ENCODE measurements at places on chromosomes 7 and 10.

DNA sequence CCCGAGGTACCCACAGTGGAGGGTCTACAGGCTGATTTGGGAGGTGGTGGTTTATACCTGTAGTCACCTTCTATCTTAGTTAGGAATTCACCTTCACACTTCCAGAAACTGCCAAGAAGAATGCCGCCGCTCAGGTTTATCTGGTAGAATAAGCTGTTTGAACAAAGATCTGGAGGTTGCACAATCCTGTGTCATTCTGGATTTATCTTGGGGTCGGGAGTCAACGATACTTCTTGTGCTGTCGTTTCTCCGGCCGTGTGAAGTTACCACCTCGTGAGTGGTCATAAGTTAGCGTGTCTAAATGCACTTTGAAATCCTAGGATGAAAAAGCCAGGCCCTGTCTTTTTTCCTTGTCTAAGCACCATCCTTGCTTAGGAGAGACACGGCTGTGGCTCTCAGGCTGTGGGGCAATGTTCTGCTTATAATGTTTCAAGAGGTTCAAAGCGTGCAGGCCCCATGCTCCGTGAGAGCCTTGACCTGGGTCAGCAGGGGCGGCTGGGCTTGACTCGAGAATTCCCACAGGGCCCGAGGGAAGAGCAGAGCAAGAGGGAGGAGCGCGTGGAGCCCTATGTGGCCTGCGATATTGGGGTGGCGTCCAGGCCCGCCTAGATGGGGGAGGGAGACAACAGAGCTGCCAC, 35.5 kb downstream of the GRIFIN start:
- DNase-seq: no peak

DNA sequence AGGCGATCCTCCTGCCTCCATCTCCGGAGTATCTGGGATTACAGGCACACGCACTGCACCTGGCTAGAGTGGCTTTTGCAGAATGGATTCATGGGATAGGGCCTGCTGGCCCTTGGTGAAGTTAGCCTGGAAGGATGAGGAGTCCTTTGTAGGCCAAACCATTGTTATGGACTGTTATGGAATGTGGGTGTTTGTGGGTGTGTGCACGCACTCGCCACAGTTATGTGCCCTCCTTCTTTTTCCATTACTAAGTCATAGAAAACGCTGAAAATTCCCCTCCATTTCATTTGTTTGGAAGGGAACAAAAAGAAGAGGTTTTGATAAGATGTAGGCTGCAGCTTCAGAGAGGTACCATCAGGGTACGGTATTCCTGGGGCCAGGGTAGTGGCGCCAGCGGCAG, 15.0 kb downstream of the ZNF862 start:
- DNase-seq: no peak

- no peak for DNase-seq
Observed at GRCh38 chr10:47179291-47179647, 120.7 kb upstream of the GDF10 start.

DNA sequence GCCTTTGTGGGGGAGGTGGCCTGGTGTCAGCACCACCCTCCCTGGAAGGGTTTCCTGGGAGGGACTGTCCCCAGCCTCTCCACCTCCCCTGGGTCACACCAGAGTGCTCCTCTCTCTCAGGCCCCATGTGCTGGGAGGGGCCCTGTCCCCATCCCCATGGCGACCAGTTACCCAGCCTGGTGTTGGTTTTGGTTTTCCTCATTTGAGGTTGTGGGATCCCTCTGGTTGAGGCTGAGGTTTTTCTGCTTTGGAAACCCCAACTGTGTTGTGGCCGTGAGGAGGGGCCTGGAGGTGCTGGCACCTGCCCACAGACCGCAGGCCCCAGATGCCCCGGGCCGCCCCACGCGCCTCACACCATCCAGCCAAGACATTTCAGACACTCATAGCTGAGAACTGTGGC, 106.3 kb downstream of the GRK5 start:
- no peak for DNase-seq

DNA sequence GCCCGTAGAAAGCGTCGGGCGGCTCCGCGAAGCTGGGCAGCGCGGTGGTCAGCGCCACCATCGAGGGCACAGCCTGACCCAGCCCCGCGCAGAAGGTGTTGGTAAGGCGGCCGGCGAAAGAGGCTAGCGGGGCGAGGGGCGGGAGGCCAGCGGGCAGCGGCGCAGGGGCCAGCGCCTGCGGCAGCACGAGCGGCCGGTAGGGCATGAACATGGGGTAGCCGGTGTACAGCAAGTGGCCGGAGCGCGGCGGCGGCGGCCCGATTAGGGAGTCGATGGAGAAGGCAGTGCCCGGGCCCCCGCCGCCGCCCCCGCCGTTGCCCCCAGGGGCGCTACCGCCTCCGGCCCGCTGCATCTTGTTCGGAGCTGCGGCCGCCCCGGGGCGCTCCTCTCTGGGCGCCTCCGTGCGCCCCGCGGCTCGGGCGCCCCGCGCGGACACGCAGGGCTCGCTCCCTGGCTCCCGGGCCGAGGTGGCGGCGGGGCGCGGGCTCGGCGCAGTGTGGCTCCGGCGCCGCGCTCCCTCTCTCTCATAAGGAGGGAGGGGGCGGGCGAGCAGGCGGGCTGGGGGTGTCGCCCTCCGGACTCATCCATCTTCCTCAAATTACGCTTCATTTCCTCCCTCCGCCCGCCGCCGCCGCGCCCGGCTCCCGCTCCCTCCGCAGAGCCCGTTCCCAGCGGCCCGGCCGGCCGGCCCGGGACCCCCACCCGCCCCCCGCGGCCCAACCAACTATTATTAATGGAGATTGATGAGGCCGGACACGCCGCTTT, at the start of gene GBX1:
GBX1 (minus strand) TSS at position 498 of the 765 bp plus-strand sequence; CDS start at position 352, 146 bp downstream.
- peak; percentile 22 for DNase-seq

DNA sequence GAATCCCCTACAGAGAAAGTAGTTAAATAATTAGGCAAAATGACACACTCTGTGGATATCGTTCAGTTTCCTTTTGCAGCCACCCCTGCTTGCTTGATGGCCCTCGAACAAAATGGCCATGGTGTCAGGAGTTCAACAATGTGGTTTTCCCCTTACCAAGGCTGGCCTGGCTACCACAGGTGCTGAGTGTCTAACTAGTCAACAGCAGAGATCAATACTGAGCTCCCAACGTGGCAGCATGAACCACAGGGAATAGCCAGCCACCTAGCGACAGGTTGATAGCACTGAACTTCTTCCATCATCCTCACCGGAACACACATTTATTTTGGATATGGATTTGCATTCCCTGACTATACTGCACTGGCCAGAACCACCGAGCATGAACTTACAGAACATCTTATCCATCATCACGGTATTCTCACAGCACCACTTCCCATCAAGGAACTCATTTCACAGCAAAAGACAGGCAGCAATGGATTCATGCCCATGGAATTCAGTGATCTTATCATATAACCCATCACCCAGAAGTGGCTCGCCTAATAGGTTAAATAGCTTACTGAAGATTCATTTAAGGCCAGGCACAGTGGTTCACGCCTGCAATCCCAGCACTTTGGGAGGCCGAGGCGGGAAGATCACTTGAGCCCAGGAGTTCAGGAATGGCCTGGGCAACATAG, 6.3 kb downstream of the C10orf67 start:
- DNase-seq: no peak

DNA sequence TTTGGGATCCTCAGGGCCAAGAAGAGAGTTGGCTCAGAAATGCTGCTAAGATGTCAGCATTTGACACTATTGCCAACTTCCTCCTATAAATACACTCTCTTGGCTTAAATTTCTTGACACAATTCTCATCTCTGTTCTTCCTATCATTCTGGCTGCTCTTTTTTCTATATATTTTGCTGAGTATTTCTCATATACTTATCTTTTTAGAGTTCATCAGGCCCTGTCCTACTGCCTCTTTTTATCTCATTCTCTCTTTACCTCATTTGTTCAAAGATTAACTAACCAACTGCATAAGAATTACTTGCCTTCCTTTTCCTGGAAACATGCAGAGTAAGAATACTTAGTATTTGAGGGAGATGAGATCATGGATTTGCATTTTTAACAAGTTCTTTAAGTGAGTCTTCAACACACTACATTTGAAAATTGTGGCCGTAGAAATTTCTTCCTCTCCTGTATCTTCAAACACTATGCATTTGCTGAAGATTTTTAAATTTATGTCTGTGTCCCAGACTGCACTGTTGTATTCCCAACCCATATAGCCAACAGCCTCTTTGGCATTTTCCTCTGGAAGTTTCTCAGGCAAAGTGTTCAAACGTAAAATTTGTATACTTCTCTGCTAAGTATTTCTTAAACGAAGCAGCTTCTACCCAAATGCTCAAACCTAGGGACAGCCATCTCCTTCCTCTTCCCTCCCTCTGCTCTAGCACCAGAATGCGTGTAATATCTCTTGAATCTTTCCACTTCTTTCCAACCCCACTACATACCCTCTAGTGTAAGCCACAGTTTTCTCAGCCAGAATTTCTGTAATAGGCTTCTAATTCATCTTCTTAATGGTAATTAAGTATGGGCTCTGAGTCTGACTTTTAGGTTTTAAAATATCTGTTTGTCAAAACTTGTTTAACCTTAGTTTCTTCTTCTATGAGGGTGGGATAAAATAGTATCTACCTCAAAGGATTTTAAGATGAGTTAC, 35.5 kb downstream of the ARL4A start:
- DNase-seq: no peak

DNA sequence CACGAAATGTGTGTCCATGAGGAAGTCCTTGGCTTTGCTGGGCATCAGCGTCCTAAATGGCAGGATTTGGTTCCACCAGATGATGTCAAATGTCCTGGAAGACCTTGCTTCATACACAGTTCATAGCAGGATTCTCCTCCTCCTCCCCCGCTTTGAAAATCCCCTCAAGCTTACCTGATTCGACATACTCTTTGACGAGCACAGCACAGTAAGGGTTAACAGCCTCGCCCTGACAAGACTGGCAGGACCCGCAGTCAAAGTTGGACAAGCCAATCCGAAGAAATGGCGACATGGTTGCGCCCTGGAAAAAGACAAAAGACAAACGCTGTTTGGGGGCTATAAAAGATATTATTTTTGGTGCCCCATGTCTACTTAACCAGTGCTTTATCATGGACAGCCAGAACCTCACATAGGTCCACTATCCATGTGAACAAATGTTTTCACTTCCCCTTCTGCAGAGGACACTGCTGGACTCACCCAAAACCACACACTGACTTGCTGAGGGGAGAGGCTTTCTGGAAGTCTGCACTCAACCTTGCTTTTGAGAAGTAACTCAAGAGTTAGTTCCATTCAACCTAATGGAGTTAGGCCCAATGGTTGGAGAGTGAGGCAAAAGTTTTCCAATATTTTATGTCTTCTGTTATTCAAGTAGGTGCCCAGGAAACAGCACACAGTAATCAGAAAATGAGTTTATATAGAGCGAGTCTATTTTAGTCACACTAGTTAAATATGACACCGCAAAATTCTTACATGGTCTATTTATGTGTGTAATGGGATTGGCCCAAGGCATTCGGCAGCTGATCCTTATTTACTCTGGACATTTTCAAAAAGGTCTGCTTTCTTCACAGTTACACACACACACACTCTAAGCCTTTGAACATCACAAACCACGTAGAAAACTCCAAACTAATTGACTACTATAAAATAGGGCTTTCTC, 65.0 kb downstream of the PRKCQ start:
- DNase-seq: no peak

DNA sequence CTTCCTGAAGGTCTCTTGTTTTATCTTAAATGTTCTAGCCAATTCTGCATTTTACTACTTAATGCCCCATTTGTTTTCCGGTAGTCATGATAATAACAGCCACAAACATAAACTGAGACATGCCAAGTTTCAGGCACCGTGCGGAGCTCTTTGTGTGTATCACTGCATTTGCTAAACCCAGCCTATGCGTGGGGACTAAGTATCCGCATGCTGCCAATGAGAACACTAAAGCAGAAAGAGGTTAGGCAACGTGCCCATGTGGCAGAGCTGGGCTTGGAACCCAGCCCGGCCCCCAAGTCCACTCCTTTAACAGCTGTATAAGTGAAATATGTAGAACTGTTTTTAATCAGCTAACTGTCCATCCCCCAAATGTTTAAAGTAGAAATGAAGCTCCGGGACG, 54.1 kb downstream of the SLIT1 start:
- no peak for DNase-seq

GRCh38 chr7:77353407-77353721, 62.8 kb downstream of the GSAP start:
- DNase-seq: no peak

Data from hypothalamus (tissue), 51 donors.